ENCODE measurements at places on chromosomes 3 and 15.

- DNase-seq = no peak
Observed at GRCh38 chr15:66388576-66388975, 1.9 kb downstream of the MAP2K1 start.

DNA sequence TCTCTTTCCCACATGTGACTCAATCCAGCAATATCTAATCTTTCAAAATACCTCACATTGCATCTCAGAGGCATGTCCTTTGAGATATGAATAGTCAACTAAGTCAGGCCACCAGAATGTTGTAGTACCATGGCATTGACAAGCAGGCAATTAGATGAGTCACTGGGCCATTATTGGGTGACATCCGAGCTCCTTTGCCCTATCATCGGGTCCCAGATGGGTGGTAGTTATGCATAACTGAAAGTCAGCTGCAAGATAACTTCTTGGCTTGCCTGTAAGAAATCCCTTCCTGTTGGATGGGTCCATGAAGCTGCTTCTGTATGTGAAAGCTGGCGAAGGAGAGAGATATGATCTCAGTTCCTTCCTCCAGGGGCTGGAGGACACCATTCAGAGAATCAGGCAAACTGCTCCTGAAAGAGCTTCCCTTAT lies 32.8 kb downstream of the ARRDC4 start:
- DNase-seq = peak; percentile 85

DNA sequence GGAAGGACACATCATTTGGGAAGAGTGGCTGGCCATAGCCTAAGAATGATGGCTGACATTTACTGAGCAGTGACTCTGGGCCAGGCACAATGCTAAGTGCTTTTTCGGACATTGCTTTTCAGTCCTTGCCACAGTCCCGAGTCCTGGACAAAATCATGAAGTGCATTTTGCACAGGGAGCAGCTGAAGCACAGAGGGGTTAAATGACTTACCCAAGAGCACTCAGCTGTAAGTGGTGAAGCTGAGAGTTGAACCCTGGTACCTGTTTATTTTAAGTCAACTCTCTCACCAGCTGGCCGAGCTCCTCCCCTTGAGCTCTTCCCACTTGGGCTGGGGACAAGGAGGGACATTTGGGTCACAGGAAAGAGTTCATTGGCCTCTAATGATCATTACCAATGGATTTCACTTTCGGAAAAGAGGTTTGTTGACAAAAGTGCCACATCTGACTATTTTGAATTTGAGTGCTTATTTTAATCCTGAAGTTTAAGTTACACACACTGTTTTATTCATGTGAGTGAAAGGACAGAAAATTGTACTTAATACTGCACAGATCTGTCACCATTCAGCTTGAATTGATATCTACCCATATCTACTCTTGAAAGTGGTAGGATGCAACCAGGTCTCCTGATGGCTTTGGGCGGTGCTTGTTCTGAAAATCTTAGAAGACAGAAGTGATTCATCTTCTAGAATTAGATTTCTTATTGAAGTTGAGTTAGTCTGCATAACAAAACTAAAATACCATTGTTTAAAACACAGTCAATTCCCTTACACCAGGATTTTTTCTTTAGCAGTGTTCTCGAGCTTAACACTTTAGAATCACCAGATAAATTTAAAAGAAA lies 368.7 kb upstream of the PROK2 start:
- no peak for DNase-seq

GRCh38 chr15:63029676-63030075 lies 12.9 kb upstream of the TPM1 start:
- DNase-seq = no peak

DNA sequence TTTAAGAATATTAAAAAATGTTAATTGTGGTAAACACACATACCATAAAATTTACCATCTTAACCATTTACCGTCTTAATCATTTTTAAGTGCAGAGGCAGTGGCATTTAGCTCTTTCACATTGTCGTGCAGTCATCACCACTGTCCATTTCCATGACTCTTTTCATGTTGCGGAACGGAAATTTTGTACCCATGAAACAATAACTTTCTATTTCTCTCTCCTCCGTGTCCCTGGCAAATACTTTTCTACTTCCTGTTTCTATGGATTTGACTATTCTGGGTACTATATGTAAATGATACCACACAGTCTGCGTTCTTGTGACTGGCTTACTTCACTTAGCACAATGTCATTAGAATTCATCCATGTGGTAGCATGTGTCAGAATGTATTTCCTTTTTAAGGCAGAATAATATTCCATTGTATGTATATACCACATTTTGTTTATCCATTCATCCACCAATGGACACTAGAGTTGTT lies 27.9 kb downstream of the AKAP13 start:
- no peak for DNase-seq

- DNase-seq = no peak
Observed at GRCh38 chr3:146262371-146263110, 11.6 kb upstream of the PLSCR4 start.

GRCh38 chr15:69786136-69786701 lies 311.5 kb downstream of the TLE3 start:
- DNase-seq = no peak

DNA sequence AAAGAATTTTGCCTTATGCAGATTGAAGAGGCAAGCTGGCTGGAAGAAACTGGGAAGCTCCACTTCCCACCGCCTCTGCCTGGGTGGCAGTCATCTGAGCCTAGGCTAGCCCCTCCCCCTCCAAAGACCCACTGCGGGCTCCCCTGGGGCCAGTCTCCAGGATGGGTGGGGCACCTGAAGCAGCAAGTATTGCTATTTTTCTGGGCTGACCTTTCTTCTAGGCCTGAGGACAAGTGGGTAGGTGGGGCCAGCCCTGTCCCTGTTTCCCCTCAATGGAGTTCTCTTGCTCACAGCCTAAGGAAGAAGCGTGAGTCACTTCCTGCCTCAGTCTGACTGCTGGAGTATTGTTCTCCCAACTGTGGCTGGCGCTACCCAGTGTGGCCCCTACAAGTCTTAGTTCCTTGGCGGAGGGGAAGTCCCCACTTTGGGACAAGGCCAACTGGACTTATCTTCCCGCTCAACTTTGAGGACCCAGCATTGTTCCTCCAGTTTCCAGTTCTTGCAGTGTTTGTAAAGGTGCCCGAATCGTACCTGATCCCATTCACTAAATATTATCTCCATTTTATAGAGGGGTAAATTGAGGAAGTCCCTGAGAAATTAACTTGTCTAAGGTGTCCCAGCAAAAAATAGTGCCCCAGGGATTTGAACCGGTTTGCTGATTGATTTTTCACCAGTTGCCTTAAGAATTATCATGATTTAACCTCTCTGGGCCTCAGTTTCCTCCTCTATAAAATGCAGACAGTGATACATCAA lies 1.4 kb downstream of the FURIN start:
- peak; percentile 83 for DNase-seq

DNA sequence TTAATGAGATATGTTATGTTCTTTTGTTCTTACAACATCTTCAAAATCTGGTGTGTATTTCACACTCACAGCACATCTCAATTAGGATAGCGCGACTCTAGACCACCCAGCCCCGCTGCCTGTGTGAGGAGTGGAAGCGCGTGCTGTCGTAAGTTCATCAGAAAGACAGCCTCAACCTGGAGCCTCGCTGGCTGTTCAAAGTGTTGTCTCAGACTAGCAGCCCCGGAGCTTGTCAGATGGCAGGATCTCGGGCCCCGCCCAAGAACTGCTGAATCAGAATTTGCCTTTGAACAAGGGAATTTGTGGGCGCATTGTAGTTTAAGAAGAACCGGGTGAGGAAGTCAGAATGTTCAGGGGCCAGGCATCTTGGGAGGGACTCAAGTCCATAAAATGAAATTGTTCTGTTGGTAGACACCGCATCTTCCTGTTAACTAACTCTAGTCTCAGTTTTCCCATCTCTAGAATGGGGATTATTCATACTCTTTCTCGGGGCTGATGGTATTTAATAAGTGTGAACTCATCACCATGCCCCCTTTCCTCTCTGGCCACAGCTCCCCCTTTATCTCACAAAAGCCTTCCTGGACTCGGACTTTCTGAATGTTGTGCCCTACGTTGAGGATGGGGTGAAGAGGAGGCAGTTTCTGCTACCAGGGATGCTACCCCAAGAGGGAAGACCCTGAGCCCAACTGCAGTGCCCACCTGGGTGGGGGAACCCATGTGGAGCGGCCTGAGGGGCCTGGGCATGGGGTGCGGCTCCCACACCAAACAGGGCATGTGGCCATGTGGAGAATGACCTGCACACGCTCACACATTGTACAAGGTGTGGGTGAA lies 40.4 kb downstream of the BHLHE40 start:
- peak; percentile 79 for DNase-seq

- DNase-seq = no peak
Observed at GRCh38 chr15:68465861-68466560, 34.0 kb upstream of the ITGA11 start.

GRCh38 chr3:70951316-70951715 lies 632.2 kb downstream of the FOXP1 start:
- DNase-seq = no peak

DNA sequence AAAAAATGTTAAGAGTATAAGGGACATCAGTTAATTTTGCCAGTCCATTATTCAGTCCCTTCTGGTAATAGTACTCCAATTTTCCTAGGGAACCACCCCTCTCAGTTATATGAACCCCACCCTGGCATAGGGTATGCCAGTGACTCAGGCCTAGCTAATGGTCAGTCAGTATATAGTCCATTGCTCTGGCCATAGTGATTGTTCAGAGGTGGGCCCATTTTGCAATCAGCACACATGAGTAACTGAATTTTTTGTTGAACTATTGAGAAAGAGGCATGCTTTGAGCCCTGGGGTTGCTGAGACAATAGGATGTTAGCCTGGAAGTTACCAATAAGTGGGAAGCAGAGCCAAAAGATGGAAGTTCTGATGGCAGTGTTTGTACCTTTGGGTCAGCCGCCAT lies 4.1 kb downstream of the LRCH3 start:
- DNase-seq = no peak

DNA sequence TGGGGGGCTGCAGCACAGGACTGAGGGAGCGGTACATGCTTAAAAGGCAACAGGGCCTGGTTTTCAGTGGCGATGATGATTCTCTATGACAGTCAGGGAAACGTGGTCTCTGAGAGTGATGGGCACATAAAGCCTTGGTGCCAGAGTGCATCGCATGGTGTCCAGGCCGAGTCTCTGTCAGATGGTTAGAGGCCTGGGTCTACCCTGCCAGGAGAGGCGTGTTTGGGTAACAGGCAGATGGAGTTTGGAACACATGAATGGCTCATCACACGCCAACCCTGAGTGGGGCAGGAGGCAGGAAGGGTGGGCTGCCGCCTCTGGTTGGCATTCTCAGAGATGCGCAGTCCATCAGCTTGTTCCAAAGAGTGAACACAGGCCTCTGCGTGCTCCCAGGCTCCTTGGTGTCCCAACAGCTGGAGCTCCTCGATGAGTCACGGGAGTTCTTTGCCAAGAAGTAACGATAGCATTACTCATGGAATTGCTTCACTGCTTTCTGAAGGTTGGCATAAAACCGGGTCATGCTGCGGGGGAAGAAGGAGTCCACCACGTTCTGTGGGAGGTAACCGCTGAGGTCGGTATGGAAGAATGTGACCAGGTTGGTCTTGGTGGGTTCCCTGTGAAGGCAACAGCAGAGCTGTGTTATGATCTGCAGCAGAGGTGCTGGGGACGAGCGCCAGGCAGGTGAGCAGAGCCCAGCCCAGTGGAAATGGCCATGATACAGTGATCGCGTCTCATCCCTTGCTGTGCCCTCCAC lies 11.0 kb downstream of the STARD5 start:
- DNase-seq = no peak

GRCh38 chr3:175399156-175399840 lies 540.2 kb downstream of the NAALADL2 start:
- no peak for DNase-seq

- DNase-seq = no peak
Observed at GRCh38 chr3:63060412-63060811, 185.2 kb upstream of the CADPS start.

DNA sequence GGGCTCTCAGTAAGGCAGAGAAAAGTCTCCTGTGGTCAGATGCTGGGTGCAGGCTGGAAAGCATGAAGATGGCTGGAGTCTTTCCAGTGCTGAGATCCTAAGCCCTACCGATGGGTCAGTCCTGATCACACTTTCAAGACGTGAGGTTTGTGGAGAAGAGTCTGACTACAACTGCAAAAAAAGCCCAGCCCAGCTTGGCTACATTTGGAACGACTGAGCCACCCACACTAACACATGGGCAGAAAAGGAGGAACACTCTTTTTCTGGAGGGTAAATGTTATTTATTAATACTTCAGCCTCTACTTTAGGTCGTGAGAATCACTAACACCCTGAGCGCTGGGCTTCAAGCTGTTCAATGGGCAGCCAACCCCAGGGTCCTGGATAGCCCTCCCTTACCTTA lies 22.0 kb upstream of the C3orf22 start:
- DNase-seq = no peak

GRCh38 chr3:70742081-70742480 lies 429.6 kb upstream of the MDFIC2 start:
- DNase-seq = no peak

DNA sequence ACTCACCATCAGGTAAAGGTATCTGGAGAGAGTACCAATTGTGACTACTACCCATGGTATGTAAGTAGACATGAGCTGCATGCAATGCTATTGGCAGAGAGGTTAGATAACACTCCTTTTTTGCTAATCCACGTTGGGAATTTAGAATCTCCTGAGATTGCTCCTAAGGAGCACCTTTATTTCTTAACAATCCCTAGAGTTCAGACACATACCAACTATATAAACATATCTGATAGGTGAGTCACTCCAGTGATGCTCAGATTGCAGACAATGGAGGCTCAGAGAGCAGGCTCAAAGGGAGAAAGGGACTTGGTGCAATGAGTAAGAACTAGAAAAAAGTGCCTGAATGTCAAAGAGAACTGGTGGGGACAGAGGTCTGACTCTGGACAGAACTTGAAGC lies 47.0 kb upstream of the LRRFIP2 start:
- DNase-seq = no peak

- no peak for DNase-seq
Observed at GRCh38 chr3:69690-70089, 126.9 kb upstream of the CHL1 start.

DNA sequence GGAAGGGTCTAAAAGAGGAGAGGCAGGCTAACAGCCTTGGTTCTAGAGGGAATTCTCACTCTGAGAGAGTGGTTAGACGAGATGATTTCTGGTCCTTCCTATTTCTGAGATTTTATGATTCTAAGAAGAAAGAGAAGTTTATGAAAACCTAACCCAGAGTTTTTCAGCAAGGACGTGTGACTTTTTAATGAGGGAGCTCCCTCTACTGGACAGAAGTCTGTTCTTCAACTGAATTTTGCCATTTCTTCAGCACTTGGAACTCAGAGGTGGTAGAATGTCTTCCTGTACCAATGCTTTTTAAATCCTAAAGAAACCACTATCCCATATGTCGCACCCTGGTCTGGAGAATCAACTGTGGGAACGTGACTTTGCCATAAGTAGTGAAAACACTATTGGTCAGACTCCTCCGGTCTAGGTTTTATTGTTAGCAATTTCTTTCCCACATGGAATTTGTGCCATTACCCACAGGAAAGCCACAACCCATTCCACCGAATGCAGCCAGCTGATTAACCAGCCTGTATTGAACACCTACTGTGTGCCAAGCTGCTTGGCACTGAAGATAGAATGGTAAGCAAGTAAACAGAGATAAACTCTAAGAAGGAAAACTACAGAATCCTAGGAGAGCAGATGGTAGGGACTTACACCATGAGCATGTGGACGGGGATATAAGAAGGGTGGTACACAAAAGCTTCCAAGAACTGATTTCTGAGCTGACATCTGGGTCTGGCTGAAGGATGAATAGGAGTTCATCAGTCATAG lies 199.5 kb upstream of the LMCD1 start:
- peak; percentile 59 for DNase-seq

Data from hematopoietic multipotent progenitor cell treated with erythropoietin and hydrocortisone succinate and interleukin-3 and kit ligand, for 8 days (in vitro differentiated cells).